Thyroid gland (tissue), 4 donors: ENCODE measurements at places on chromosomes 1 and 21. TPM values are rescaled to one million over a fixed set of nuclear protein-coding genes. Genes with fewer than 3 reads are reported as not detected.

The ORC1 gene
- 1.2 TPM for total RNA-seq

DNA sequence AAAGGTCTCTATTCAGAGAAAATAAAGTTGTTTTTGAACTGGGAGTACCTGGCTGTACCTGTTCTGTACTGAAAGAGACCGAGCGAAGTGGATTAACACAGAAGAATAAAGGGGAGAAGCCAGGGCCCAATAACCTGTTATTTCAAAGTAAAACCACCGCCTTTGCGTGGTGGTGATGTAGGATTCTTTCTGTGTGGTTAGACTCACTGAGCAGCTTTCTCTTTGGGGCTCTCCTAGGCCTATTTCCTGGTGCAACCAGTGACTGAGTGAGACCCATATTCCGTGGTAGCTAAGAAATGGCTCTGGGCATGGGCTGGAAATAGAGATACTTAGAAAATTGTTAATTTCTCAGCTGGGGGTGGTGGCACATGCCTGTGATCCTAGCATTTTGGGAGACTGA lies 99.9 kb downstream of the XCL2 start:
- no peaks in the 10 kb centered on the region for H3K27me3 ChIP-seq
- no peaks in the 10 kb centered on the region for H3K36me3 ChIP-seq
- H3K27ac ChIP-seq: no peak overlapping the region
- H3K4me3 ChIP-seq: no peak overlapping the region

The BTBD8 gene
- 11.0 TPM for total RNA-seq

DNA sequence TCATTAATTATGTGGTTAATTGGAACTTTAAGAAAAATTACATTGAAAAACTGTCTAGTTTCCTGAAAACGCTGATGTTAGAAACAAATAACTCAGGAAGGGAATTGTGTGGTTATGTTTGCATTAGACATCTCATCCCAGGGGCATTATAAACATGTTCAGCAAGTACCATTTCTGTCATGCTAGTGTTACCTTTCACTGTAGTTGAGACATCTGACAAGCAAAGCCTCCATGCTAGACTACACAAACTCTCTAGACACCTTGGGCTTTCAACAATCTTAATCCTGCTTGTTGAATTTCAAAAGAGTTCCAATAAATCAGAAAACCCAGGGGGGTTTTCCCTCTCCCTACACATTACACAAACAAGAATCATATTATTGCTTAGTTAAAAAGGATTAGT lies 536.8 kb downstream of the KCNT2 start:
- no peak for DNase-seq
- H3K36me3 ChIP-seq: no peaks in the 10 kb centered on the region

The JMJD4 gene
- 27.9 TPM for total RNA-seq
